ENCODE measurements at places on chromosomes 6 and 20.

GRCh38 chr20:16378712-16379370, 194.4 kb downstream of the KIF16B start:
- no peak for DNase-seq

- DNase-seq, result no peak
Measured at GRCh38 chr20:11270566-11270965, 596.8 kb upstream of the JAG1 start.

- DNase-seq, result no peak
Measured at GRCh38 chr6:153104220-153104619, 26.9 kb downstream of the RGS17 start.

DNA sequence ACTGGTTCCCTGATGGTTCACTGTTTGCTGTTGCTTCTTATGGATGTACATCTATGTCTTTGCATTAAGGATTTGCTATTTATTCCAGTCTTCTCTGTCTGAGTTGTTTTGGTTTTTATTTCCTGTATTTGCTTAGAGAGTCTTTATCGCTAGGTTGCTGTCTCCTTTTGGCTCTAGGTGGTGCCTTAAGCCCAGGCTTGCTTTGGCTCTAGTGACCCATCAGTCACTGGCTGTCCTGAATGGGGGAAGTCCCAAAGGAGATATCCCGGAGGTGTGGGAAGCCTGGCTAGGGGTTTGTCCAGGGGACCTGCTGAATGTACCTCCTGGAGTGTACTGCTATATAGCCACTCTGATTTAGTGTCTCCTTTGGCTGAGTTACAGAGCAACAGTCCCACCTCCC, 53.4 kb downstream of the MCHR2 start:
- no peak for DNase-seq

- no peak for DNase-seq
Measured at GRCh38 chr6:7802662-7803061, 76.8 kb downstream of the BMP6 start.

DNA sequence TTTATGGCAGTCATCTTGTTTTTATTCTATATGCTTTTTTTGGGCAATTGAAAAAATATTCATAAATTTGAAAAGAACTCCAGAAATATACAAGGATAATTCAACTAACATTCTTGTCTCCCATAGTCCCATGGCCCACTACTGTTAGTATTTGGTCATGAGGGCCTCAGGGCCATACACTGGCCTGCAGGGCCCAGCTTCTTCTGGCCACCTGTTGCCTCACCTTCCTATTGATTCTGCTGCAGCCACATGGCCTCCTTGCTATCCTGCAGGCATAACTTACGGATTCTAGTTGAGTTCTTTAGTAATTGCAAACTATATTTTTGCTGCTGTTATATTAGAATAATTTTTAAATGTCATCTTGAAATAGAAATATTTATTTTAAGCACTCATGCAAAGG, 72.6 kb downstream of the SCAND1 start:
- no peak for DNase-seq

- no peak for DNase-seq
Measured at GRCh38 chr6:87879132-87879861, 168.3 kb upstream of the SPACA1 start.

DNA sequence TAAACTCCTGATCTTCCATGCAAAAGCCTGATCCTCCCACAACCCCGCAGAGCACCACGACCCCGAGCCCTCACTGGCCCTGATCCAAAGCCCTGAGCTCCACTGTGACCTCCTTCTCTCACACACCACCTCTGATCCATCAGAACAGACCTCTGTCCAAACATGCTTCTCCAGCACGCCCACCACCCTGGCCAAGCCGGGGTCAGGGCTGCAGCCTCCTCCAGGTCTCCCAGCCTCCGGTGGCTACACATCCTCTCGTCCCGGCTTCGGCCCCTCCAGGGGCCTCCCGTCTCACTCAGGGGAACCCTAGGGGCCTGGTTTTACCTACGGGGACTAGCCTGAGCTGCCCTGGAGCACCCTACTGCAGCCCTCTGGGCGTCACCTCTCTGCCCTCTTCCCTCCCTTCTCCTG, 49.1 kb downstream of the FOXF2 start:
- no peak for DNase-seq

DNA sequence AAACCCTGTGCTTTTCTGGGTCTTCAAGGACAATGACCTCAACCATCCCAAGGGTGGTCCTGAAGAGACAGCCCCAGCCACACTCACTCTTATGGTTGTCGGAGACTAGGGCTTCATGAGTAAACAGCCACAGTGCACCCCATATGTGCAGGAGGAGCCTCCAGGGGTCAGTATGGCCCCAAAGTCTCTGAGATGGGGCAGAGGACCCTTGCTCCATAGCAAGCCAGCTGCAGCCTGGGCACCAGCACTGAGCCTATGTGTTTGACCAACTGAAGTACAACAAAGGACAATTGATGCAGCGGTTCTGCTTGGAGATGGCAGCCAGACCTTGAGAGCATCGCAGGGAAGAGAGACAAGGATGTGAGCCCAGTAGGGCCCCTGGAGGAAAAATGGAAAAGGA, 112.2 kb downstream of the LRFN2 start:
- DNase-seq, result no peak

Data from AG08395 (cell line).